ENCODE measurements at places on chromosomes 12 and 14.

DNA sequence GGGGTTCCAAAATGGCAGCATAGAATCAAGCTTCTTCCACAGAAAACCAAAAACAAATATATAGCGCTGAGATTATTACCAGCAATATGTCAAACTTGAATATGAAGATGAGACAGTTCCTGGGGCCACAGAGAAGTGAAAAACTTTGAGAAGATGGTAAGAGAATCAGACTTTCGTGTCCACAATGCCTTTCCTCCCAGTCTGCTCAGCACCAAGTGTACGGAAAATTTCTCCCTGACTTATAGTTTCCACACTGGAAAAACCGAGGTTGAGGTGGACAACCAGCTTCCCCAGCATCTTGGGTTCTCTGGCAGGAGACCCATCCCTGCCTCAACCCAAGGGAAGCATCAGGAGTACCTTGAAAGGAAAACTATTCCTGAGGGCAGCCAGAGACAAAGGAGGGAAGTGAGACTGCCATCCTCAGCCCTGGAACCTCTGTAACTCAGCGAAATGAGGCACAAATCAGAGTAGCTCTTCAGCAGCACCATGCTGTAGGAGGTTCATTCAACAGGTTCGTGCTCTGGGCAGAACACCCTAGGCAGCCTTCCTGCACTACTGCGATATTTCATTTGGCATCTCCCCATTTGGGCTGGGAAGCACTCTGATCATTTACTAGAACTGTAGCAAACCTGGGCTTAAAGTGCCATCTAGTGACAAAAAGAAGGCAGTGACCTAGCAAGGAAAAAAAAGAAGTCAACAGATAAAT lies 52.4 kb upstream of the CAPRIN2 start:
- no peak for DNase-seq

DNA sequence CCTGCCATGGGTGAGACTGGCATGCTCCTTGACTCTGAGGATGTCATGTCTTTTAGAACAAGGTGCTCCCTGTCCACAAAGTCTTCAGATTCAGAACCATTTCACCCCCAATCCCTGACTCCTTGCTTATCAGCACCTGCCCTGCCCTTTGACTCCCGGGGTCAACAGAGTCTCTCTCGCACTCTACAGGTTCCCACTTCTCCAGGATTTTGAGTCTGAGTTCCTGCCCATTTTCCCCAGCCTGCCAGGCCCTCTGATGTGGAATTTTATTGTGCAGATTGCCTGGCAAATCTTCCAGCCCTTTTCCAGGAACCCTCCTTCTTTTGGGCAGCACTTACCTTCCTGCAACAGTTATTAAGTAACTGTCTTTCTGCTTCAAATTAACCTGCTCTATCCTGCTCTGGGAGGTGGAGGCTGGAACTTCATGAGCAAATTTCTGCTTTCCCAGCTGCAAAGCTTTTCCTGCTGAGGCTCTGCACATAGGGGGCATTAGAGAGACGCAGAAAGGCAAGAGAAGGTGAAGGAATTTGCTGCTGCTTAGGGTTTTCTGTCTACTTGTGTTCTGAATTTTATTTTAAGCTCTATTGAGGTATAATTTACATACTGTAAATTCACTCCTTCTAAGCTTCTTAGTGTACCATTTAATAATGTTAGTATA lies 259.1 kb downstream of the PCNX1 start:
- DNase-seq, result no peak

DNA sequence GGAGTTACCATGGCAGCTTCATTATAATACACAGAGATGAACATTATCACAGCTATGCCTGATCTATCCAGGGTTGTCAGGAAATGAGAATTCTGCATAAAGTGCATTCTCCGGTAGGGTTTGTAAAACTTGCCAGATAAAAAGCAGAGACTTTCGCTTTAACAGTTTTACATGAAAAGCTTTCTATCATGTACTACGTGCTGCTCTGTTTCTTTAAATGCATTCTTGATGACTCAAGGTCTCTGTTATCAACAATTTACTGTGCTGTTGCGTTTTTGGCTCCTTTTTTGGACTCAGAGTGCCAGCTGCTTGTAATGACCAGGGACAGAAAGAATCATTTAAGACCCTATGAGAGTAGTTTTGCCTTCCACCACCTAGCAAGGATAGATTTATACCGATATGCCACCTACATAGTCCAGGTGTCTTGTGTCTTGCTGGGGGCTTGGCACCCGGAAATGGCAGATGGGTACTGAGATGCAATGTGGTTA lies 371.2 kb downstream of the BTG1 start:
- DNase-seq, result no peak

- DNase-seq, result no peak
Observed at GRCh38 chr12:56152756-56153677, 630 bp downstream of the MYL6B start.

DNA sequence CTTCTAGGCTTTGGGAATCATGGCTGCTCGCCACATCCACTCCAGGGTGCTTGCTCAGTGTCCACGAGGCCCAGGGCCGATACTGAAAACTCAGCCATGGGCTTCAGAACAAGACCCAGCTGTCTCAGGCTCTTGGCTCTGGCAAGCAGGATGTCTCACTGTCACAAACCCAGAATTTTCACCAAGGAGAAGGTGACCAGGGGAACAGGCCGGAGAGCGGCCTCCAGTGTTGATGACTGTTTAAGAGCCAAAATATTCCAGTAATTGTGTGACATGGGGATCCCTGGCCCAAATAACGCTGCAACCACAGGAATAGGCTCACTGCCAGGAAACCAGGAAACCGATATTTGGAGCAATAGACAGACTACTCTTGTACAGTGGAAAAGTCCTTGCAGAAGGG lies 9.8 kb upstream of the SERPINA5 start:
- no peak for DNase-seq

Measured in glutamatergic neuron (in vitro differentiated cells).